ENCODE measurements at places on chromosomes 1 and 21. TPM values are rescaled to one million over a fixed set of nuclear protein-coding genes. Genes with fewer than 3 reads are reported as not detected.

GRCh38 chr1:1759456-1760344 is 18.6 kb downstream of the NADK start:
- H3K4me3 ChIP-seq: no peak overlapping the region
- H3K27me3 ChIP-seq: no peaks in the 10 kb centered on the region
- no peaks in the 10 kb centered on the region for H3K4me1 ChIP-seq
- H3K27ac ChIP-seq: no peak overlapping the region

DNA sequence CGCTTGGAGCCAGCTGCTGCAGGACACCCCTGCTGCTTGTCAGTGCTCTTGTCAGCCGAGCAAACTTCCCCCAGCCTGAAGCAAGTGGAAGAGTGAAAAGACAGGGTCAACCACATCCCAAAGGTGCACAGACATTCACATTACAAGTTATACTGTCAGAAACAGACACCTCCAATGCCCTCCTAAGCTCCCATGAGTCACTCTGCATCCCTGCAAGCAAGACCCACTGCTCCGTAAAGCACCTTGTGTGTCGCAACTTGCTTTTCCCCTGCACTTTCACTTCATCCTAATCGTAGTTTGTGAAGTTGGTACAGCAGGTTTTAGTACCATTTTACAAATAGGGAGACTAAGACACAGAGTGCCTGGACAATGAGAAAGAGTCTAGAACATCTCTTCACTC is 51.1 kb downstream of the KCNH1 start:
- H3K27ac ChIP-seq: no peak overlapping the region
- H3K36me3 ChIP-seq: no peaks in the 10 kb centered on the region
- H3K4me1 ChIP-seq: no peaks in the 10 kb centered on the region

DNA sequence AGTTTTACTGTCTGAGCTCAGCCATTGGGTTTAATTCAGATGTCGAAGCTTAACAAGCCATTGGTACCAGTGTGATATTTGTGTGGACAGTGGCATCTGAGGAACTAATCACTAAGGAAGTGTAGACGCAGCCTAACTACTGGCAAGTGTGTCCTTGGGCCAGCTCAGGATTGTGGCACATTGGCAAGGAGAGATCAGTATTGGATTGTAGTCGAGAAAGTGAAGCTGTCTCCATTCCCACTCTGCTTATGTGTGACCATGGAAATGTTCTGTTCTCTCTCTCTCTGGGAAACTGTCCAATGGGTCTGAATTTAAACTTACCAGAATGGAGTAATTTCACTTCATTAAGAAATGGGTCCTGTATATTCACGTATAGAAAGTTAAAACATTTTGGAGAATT is 112.2 kb downstream of the ITSN1 start:
- H3K4me3 ChIP-seq: no peak overlapping the region
- no peaks in the 10 kb centered on the region for H3K36me3 ChIP-seq
- no peak for DNase-seq

BRDT gene
- total RNA-seq: 0.14 TPM

CDC20 gene
- 1.3 TPM for total RNA-seq

Measured in uterus (tissue), 4 donors.